Right hindlimb (tissue), 1 donor: ENCODE measurements at places on chromosomes 3 and 15.

GRCh38 chr3:59607656-59608055, 557.8 kb upstream of the CFAP20DC start:
- no peak for DNase-seq

DNA sequence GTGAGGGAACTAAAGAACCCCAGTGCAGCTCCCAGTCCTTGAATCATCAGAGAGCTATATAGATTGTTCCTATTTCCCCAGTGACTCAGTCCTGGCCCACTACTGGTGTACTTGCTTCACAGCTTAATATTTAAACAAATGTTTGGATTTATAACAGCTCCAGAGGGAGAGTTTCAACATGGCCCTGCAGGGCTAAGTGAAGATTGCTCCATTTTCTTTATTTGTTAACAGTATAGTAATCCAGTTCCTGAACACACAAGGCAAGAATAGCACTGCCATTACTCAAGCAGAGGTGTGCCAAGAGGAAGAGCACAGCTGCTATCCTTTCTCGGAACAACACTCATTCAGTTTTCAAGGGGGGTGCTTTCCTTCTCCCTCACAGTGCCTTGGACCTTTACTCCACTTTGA, 6.5 kb downstream of the SQOR start:
- peak; percentile 28 for DNase-seq

GRCh38 chr3:106673926-106674569, 703.2 kb upstream of the CCDC54 start:
- DNase-seq = no peak

DNA sequence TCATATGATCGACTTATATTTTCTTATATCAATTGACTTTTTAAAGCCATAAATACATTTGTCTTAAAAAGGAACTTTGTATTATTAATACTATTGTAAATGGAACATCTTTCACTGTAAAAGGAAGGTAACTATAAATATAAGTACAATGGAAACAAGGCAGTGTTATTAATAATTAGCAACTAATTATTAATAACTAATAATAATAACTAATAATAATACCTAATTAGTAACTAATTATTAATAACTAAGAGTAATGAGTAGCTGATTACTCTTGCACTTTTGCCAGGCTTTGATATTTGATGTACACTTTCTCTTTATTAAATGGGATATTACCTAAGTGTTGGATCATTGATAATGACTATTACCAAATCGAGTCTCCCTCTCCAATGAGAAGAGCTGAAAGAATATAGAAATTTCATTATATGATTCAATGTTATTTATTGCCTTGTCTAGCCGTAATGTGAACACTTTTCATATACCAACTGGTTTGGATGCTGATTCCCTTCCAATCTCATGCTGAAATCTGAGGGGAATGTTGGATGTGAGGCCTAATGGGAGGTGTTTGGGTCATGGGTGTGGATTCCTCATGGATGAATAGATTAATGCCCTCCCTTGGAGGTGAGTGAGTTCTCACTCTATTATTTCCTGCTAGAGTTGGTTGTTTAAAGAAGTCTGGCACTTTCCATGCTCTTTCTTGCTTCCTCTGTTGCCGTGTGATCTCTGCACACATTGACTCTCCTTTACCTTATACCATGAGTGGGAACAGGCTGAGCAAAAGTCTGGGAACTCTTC, 202.1 kb upstream of the ZBTB20 start:
- DNase-seq = no peak

- no peak for DNase-seq
Measured at GRCh38 chr3:70433091-70433490, 120.7 kb upstream of the MDFIC2 start.

GRCh38 chr3:193800138-193801043, 207.4 kb downstream of the OPA1 start:
- no peak for DNase-seq

DNA sequence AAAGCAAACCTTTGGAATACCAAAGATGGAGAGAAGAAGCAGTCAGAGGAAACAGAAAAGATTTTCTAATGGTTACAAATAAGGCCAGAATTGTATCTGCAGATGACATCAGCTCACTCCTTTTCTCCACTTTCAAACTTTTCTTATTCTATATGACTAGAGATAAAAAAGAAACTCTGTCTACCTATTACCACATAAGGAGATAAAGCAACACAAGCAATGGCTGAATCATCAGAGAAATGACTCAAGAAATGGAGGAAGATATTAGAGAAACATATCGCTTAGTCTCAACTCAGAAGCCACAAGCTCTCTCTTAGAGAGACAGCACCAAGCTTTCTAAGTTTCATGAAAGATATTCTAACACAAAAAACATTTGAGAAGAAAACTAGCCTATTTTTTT, 784.0 kb downstream of the ZPLD1 start:
- no peak for DNase-seq

DNA sequence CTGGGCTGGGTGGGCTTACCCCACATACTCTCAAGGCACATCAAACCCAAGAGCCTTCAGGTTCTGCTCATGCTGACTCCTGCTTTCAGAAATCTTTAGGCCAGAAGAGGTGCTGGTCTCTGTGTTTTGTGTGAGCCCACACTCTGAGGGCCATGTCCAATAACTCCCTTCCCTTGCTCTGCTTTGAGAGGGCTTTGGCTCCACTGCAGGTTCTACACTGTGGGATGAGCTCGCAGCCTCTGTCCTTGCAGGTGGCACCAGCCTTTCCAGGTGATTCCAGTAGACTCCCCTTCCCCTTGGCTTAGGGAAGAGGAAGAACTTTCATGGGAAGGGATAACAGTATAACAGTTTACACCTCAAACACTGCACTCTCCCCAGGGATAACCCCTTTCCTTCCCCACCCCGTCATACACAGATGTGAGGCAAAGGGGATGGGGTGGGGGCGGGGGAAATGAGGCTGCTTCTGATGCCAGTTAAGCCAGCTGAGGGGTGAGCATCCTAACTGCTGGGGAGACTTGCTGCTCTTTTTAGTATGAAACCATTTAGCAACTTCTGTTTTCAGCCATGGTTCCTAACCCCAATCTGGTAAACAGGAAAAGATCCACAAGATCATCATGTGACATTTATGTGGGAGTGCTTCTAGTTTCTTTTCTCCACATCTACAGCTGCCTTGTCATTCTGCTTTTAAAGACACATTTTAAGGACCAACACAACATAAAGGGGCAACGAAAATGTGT, 262.4 kb downstream of the SLC9A9 start:
- DNase-seq = no peak

- no peak for DNase-seq
Measured at GRCh38 chr3:99925584-99926230, 108.0 kb downstream of the CMSS1 start.

GRCh38 chr15:52078197-52078875, 34.2 kb downstream of the BCL2L10 start:
- no peak for DNase-seq

GRCh38 chr15:60162251-60162967, 158.3 kb downstream of the FOXB1 start:
- DNase-seq = no peak

- DNase-seq = no peak
Measured at GRCh38 chr3:154849408-154849807, 230.7 kb upstream of the MME start.

DNA sequence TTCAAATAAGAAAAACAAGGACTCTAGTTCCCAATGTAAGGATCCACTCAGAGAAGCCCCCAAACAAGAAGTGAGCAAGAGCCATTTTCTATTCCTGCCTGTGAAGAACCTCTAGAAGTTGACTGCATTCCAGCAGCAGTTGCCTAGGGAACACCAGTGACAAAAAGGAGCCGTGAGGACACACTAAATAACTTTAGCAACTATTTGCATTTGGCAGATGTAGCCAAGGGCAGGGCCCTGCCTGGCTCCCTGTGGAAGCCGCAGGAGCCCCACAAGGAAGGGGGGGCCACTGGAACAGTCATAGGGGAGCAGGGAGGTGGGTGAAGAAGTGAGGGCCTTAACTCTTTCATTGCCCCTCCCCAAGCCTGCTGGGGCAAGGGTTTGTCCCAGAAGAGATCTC, 470.2 kb upstream of the PROK2 start:
- peak; percentile 73 for DNase-seq

- no peak for DNase-seq
Measured at GRCh38 chr3:54875596-54876268, 52.1 kb downstream of the LRTM1 start.

DNA sequence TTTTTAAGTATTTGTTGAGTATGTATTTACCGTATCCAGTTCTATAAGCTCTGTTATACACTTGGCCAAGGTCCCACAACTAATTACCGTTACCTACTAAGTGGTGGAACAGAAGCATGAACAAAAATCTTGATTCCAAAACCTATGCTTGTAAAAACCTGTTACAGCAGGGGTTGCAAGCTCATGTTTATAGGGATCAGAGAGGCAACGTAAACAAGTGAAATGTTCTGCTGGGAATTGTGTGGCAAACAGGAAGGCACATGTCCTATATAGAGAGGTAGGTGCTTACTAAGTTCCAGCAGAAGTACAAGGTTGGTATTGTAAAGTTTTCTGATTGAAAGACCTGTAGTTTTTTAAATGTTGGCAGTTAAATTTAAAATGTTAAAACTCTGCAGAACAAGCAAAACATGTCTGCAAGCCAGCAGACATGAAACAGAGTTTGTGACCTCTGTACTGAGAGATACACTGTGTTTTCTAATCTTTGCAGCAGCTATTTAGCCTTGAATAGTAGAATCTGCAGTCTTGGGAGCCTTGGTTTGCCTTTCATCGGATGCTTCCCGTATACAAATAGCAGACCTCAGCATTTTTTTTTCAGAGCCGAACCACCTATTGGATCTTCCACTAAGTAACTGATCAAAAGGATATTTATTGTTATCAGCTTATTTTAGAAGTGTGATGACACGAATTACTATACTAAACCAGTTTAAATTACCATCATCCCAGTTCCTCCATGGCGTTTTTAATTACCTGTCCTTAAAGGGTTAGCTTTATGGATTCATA, 11.4 kb downstream of the IREB2 start:
- no peak for DNase-seq

- DNase-seq = no peak
Measured at GRCh38 chr3:48514431-48515227, 10.7 kb upstream of the SHISA5 start.

GRCh38 chr3:124084022-124084881, 92.3 kb upstream of the ROPN1 start:
- DNase-seq = peak; percentile 39
